HCT116 (cell line): ENCODE measurements at places on chromosomes 2 and 18. TPM values are rescaled to one million over a fixed set of nuclear protein-coding genes. Genes with fewer than 3 reads are reported as not detected.

- no peak for DNase-seq
Observed at GRCh38 chr18:63314062-63314790, 5.3 kb downstream of the BCL2 start.

GRCh38 chr2:214765180-214765579, 44.3 kb downstream of the BARD1 start:
- DNase-seq, result no peak

- no peak for DNase-seq
Observed at GRCh38 chr18:61984349-61984748, 91.5 kb upstream of the RNF152 start.

DNA sequence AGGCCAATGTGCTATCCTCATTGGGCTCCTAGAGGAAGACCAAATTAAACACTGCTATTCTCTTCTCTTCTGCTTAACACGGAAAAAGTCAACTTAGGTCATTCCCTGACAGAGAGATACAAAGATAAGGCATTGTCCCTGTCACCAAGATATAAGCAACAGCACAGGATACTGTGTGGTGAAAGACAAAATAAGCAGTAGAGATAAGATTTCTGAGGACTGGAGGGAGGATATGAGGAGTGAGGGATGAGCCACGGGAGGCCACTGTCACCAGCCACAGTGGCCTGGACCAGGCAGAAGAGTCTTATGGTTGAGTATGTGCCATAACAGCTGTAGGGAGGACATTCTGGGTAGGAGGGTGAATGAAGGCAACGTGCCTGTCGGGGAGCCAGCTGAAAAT, 54.4 kb upstream of the SLC14A2 start:
- no peak for DNase-seq

MYOM1 gene
- total RNA-seq, result 0.52 TPM

- no peak for DNase-seq
Observed at GRCh38 chr2:212428681-212429478, 109.7 kb downstream of the ERBB4 start.

GRCh38 chr2:129802290-129802689, 177.2 kb upstream of the RAB6C start:
- no peak for DNase-seq

PROKR1 gene
- total RNA-seq, result not detected

RNF144A gene
- 13.0 TPM for total RNA-seq

DNA sequence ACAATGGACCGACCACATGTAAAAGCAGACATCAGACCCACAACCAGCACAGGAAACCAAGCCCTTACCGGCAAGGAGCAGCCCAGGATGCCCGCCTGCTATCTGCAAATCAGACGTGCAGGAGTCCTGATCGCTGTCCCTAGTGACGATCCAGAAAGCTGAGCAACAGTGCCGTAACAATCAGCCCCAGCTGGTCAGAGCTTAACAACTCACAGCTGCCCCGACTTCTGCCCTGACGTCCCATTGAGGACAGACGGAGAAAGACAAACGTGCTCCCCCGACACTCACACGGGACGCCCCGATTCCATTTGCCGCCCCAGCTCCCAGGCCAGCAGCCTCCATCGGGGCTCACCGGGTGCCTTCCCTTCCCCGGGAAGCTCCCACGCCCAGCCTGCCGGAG, 39.8 kb upstream of the PXDN start:
- no peak for DNase-seq

GRCh38 chr2:127581516-127582490, 46.3 kb downstream of the MYO7B start:
- no peak for DNase-seq

CD8B2 gene
- not detected for total RNA-seq

DNA sequence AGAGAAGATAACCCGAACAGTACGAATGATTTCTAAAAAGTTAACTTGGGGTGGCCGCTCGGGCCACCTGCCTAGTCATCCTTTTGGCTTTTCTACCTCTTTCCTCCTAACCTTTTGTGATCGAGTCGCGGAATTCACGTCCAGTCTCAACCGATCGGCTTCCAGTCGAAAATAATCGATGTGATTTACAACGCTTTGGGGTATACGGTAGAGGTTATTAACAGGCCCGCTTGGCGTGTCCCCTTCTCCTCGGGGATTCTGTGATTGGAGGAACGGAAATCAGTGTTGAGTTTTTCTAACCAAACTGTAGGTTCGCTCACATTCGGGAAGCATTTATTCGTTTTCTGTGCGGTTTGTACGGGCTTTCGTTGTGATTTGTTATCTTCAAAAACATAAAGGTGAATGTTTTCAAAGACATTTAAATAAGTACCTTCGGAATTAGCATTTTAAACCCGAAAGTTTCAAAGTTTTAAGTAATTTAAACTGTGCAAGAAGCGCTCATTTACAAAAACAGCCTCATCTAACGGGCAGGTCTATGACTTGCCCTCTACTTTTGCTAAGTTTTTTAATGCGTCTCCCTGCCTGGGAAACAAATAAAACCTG, 588 bp upstream of the FOXI3 start:
- no peak for DNase-seq

DNA sequence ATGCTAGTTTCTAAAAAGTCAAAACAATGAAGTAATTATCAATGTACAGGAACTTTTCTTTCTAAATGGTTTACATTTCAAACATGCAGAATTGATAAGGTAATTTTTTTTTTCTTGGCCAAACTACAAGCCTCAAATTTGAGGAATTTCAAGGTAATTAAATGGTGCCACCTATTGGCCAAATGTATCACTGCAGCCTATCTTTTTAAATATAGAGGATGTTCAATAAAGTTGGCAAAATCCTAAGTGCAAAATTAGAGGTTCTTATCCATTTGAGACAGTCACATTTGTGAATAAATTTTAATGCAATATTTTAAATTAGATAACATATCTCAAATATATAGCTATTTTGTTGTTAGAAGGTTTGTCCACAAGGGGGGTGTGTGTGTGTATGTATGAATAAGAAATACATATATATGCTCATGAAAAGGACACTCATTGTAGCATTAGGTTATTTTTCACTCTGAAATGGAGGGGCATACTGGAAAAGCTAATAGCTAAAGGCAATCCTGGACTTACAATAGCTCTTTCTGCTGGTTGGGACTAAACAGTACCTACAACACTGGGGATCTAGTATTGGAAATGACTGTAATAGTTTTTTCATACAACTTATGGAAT, 26.2 kb downstream of the MMADHC start:
- DNase-seq, result no peak

- DNase-seq, result peak; percentile 53
Observed at GRCh38 chr2:74267068-74267467, 68.7 kb downstream of the MTHFD2 start.

- DNase-seq, result no peak
Observed at GRCh38 chr18:57806978-57807285, 3.8 kb upstream of the ATP8B1 start.

GRCh38 chr18:33128581-33128980, 311.9 kb downstream of the CCDC178 start:
- no peak for DNase-seq

DNA sequence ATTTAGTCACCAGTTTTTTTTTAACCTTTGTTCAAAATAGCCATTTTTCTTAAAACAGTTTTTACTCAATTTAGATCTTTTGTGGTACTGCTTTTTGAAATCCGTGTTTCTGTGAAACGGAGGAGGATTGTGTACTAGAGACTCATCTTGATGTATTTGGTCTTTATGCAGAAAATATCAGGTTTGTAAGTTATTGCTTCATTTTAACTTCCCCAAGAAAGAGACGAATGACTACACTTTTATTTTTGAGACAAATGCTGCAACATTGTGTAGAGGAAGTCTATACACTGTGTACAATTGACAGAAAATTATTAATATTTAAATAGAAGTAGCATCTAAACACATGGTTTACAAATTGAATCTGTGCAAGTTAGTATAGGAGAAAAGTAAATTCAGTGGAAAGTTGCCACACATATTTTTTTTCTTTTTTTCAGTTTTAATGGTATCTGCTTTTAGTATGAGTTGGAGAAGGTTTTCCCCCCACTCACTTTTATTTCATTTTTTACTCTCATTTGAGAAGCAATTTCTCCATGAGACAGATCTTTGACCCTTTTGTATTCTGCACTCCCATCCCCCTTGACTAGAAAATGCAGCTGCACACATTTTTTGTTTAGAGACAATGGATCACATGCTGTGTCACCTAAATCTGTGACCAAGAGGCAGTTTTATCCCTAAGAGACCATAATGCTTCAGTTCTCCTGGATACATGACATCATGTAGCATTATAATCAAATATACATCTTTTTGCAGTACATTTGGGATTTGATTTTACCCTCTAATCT, 200.8 kb upstream of the STON1 start:
- no peak for DNase-seq

GRCh38 chr18:39841482-39842365, 2113.3 kb upstream of the PIK3C3 start:
- DNase-seq, result peak; percentile 28
